ENCODE measurements at places on chromosomes 16 and 17.

DNA sequence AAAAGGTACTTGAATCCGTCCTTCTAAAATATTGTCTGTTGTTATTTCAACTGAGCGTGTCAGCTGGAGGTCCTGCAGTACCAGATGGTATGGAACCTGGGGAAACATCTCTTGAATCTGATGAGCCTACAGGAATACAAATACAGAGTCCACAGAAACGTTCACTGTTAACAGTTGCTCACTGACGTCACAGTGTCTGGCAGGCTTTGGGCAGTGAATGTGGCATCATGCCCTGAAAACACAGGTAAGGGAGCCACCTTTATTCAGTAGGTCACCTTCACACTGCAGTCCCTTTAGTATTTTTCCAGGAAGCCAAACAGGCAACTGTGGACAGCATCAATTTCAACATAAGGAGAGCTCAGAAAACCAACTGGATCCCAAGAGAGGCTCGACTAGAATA lies 56.1 kb downstream of the AMFR start:
- H3K36me3 ChIP-seq, result peaks cover 47% of the 10 kb centered on the region
- H3K27me3 ChIP-seq, result no peaks in the 10 kb centered on the region
- no peak overlapping the region for H3K27ac ChIP-seq
- H3K4me1 ChIP-seq, result no peaks in the 10 kb centered on the region
- DNase-seq, result no peak

DNA sequence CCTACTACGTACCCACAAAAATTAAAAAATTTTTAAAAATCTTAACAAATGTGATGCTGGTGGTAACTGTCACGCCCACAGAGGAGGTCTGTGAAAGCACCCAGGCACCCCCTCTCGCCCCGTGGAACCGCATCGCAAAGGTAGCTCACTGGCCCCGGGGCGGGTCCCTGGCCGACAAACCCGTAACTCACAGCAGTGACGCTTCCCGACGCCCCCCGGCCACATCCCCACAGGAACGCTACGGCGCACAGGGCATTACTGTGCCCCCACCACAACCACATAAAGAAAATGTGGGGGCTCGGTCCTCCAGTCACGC lies 366 bp downstream of the ANKS3 start:
- no peaks in the 10 kb centered on the region for H3K27me3 ChIP-seq
- peaks cover 26% of the 10 kb centered on the region for H3K36me3 ChIP-seq
- DNase-seq, result no peak
- peak overlapping the region; percentile 83 for H3K4me3 ChIP-seq

- H3K4me3 ChIP-seq, result no peak overlapping the region
- no peak for DNase-seq
- H3K4me1 ChIP-seq, result no peaks in the 10 kb centered on the region
- no peak overlapping the region for H3K27ac ChIP-seq
- H3K27me3 ChIP-seq, result no peaks in the 10 kb centered on the region
These were observed 112.2 kb downstream of the GOSR1 start for GRCh38 chr17:30589431-30589830.

DNA sequence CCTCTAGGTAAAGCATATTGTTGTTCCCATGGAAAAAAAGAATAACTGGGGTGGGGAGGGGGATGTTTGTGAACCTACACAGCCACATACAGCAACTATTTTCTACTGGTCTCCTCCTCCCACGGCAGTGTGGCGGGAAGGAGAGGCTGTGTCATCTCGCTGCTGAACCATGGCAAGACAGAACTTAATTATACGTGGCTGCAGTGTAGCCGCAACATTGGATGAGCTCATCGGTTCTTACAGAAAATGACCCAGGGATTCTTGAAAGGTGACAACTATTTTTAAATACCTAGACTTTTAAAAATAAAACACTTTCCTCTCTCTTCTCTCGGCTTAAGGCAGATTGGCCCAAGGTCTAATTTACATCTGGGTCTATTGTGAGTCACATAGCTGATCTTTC lies 19.8 kb upstream of the TEKT3 start:
- no peaks in the 10 kb centered on the region for H3K27me3 ChIP-seq
- no peak for DNase-seq
- no peaks in the 10 kb centered on the region for H3K36me3 ChIP-seq
- no peak overlapping the region for H3K4me3 ChIP-seq
- H3K27ac ChIP-seq, result no peak overlapping the region
- H3K4me1 ChIP-seq, result no peaks in the 10 kb centered on the region

- peaks cover 18% of the 10 kb centered on the region for H3K4me1 ChIP-seq
- no peak for DNase-seq
- H3K4me3 ChIP-seq, result no peak overlapping the region
- no peak overlapping the region for H3K27ac ChIP-seq
- H3K36me3 ChIP-seq, result peaks cover 81% of the 10 kb centered on the region
- no peaks in the 10 kb centered on the region for H3K27me3 ChIP-seq
These were observed 5.9 kb downstream of the UQCRC2 start for GRCh38 chr16:21959050-21959449.

- no peaks in the 10 kb centered on the region for H3K36me3 ChIP-seq
- no peak overlapping the region for H3K27ac ChIP-seq
- no peaks in the 10 kb centered on the region for H3K4me1 ChIP-seq
- no peak for DNase-seq
These were observed 448.4 kb upstream of the CDH11 start for GRCh38 chr16:65570261-65570660.

- H3K36me3 ChIP-seq, result no peaks in the 10 kb centered on the region
- no peak overlapping the region for H3K4me3 ChIP-seq
- peak; percentile 75 for DNase-seq
- no peaks in the 10 kb centered on the region for H3K4me1 ChIP-seq
- no peaks in the 10 kb centered on the region for H3K27me3 ChIP-seq
These were observed 83.8 kb upstream of the CCL2 start for GRCh38 chr17:34171245-34171818.

DNA sequence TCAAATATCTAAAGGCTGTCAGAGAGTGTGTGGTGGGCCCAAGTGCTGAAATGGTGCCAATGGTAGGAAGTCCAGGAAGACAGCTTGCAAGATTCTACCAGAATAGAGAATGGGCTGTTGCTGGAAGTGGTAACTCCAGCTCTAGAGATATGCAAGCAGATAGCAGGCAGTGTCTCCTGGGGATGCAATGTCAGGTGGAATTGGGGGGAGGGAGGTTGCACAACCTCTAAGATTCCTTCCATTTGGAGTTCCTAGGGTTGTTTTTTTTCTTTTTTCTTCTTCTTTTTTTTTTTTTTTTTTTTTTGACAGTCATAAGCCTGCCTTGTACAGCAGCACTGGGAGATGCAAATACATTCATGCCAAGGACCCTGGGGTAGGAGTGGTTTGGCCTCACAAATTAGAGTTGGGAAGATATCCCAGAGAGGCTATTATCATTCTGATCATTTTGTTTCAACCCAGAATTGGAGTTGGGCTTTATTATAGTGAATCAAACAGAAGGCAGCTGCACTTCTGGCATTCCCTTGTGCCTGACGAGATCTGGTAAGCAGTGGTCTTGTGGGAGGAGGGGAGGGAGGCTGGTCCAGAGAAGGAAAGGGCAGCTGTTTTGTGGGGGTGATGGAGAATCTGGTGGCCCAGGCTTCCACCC lies 51.1 kb downstream of the SLC6A2 start:
- H3K36me3 ChIP-seq, result no peaks in the 10 kb centered on the region
- H3K27ac ChIP-seq, result no peak overlapping the region

- no peak for DNase-seq
- H3K27me3 ChIP-seq, result no peaks in the 10 kb centered on the region
- no peak overlapping the region for H3K27ac ChIP-seq
- no peak overlapping the region for H3K4me3 ChIP-seq
- H3K4me1 ChIP-seq, result peaks cover 6% of the 10 kb centered on the region
These were observed 99.9 kb downstream of the RPTOR start for GRCh38 chr17:80644536-80644935.

GRCh38 chr17:34763728-34764665 lies 184.6 kb downstream of the TMEM132E start:
- no peak overlapping the region for H3K4me3 ChIP-seq
- DNase-seq, result no peak
- no peak overlapping the region for H3K27ac ChIP-seq

DNA sequence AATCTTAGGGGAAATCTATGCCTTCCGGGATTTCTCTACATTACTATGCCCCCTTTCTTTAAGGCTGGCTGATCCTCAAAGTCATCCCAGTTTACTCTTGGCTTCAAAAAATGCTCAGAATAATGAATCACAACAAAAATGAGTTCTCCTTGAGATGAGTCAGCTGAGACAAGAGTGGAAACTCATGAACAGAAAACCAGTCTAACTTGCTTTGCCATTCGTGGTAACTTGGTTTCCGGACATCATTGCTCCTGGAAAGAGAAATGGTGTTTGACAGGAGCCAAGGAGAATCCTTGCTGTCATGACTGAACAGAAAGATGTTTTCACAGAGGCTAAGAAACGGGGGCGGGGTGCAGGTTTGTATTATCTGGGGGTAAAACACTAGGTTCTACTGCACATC lies 435.6 kb upstream of the DYNLRB2 start:
- no peak overlapping the region for H3K27ac ChIP-seq
- no peaks in the 10 kb centered on the region for H3K36me3 ChIP-seq
- no peaks in the 10 kb centered on the region for H3K4me1 ChIP-seq

GRCh38 chr16:87570938-87571867 lies 31.1 kb upstream of the JPH3 start:
- peak; percentile 93 for DNase-seq
- peaks cover 26% of the 10 kb centered on the region for H3K4me1 ChIP-seq
- H3K27ac ChIP-seq, result peak overlapping the region; percentile 89
- no peaks in the 10 kb centered on the region for H3K36me3 ChIP-seq

- H3K4me3 ChIP-seq, result no peak overlapping the region
- DNase-seq, result no peak
- no peaks in the 10 kb centered on the region for H3K36me3 ChIP-seq
- H3K4me1 ChIP-seq, result no peaks in the 10 kb centered on the region
These were observed 20.1 kb downstream of the HSD17B2 start for GRCh38 chr16:82055117-82055516.

GRCh38 chr17:77607606-77608005 lies 350.9 kb upstream of the TNRC6C start:
- no peak overlapping the region for H3K4me3 ChIP-seq
- H3K27me3 ChIP-seq, result no peaks in the 10 kb centered on the region
- DNase-seq, result no peak
- H3K36me3 ChIP-seq, result no peaks in the 10 kb centered on the region
- H3K27ac ChIP-seq, result no peak overlapping the region

DNA sequence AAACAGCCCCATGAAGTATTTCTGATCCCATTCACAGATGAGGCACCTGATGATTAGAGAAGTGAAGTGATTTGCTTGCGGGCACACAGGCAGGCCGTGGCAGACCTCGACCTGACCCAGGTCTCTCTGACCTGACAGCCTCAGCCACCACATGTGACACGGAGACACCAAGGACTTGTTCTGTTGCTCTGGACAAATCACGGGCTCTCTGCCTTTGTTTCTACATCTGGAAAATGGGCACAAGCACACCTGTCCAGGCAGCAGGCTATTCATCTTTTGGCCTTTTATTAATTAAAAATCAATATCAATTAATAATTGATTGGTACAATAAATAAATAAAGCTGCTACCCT lies 3.4 kb downstream of the MAP3K14 start:
- no peak for DNase-seq
- H3K4me1 ChIP-seq, result no peaks in the 10 kb centered on the region
- peak overlapping the region; percentile 82 for H3K27ac ChIP-seq
- H3K36me3 ChIP-seq, result no peaks in the 10 kb centered on the region

- no peaks in the 10 kb centered on the region for H3K27me3 ChIP-seq
- H3K36me3 ChIP-seq, result peaks cover 7% of the 10 kb centered on the region
- peak overlapping the region; percentile 17 for H3K4me3 ChIP-seq
- DNase-seq, result peak; percentile 79
These were observed 47.7 kb downstream of the ZFHX3 start for GRCh38 chr16:73000020-73000906.

GRCh38 chr16:4218202-4218601 lies 23.7 kb downstream of the SRL start:
- peak overlapping the region; percentile 91 for H3K27ac ChIP-seq
- no peak for DNase-seq
- no peaks in the 10 kb centered on the region for H3K36me3 ChIP-seq
- H3K4me3 ChIP-seq, result no peak overlapping the region

DNA sequence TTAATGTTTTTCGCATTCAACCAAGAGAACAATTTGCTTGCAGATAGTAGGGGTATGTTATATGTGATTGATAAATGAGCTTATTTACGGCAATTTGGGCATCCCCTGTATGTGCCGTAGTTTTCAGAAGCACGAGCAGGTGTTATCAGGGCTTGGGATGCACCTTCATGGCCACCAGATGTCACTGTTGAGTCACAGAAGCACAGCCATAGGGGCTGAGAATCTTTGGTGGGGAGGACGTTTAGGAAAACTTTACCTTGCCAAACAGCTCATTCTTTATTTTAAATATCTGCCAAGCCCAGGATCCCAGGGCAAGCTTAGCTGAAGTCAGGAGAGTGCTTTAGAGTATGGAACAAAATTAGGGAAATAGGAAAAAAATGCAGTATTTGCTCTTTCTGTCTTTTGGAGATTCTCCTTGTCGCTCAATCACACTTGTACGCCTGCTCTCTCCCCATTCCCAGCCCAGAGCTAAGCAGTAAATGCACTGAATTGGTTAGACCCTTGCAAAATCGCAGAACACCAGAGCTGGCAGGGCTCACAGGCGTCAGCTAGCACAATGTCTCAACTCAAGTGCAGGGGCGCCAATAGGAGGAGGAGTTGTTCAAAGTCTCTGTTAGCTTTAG lies 93.6 kb upstream of the MPHOSPH6 start:
- H3K36me3 ChIP-seq, result no peaks in the 10 kb centered on the region
- peak overlapping the region; percentile 48 for H3K27ac ChIP-seq
- H3K4me3 ChIP-seq, result no peak overlapping the region
- H3K27me3 ChIP-seq, result no peaks in the 10 kb centered on the region

DNA sequence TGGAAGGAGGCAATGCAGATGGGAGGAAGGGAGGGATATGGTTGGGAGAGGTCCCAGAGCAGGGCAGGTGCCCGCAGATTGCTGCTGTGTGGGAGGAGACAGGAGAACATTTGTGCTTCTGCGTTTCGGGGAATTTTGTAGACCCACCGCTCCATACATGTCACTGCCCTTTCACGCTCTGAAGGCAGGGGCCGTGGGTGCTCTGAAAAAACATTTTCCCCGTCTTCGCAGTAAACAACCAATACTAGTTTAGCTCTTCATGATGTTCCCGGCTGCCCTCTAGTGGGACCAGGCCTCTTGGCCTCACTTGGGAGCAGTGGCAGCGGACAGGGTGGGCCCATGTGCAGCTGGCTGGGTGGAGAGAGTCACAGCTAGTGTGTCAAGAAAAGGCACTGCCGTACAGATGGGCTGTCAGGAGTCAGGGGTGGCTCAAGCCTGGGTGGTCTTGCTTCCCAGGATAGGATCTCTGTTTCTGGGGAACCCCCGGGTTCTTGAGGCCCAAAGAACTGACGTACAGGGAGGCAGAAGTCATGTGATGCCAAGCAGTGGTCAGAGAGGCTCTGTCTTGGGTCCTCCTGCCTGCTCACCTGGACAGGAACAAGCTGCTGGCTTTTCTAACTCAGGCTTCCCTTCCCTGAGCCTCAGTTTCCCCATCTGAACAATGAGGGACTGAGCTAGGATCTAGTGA lies 46.5 kb upstream of the CPNE2 start:
- H3K36me3 ChIP-seq, result peaks cover 37% of the 10 kb centered on the region
- no peaks in the 10 kb centered on the region for H3K27me3 ChIP-seq
- peak overlapping the region; percentile 17 for H3K27ac ChIP-seq
- peaks cover 8% of the 10 kb centered on the region for H3K4me1 ChIP-seq
- H3K4me3 ChIP-seq, result peak overlapping the region; percentile 27
- DNase-seq, result peak; percentile 84
